Stimulated activated CD4-positive, alpha-beta T cell treated with anti-CD3 and anti-CD28 coated beads, Interleukin-12 subunit alpha, Interleukin-12 subunit beta, amount 100 ng/mL, for 24 hours (primary cell): ENCODE measurements at places on chromosomes 7 and 10.

DNA sequence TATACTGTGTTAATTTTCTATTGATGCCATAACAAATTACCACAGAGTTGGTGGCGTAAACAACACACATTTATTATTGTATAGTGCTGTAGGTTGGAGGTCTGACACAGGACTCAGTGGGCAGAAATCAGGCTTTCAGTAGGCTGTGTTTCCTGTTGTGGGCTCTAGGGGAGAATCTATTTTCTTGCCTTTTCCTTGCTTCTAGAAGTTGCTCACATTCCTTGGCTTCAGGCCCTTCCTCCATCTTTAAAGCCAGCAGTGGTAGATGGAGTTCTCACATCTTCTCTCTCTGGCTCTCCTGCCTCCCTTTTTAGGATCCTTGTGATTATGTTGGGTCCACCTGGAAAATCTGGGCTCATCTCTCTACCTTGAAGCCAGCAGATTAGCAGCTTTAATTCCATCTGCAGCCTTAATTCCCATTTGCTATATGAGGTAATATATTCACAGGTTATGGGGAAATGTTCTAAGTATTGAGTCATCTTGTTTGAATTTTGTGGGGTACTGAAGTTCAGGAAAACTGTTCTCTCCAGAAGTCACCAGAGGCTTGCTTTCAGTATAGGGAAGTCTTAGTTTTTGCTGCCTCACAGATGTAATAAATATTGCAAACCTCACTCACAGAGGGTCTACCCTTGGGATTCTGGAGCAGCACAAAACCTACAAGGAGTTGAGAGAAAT lies 38.9 kb downstream of the CCNY start:
- no peak for DNase-seq

- no peak for DNase-seq
Measured at GRCh38 chr7:42347616-42348015, 110.6 kb upstream of the GLI3 start.

DNA sequence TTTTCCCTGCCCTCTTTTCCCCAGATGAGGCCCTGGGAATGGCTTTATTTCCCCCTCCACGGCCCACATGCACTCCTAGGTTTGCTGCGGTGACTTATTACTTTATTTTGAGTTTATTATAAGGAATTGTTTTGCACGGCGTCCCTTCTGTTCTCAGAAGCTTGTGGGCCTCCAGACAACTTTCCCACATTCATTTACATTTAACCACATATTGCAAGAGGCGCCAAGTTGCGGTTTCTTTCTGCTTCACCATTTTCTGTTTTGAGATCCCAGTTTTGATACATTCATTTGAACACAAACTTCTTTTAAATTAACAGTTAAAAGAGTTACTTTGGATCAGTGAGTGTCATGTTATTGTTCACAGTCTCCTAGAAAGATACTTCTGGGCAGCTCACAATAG lies 532.5 kb upstream of the MGMT start:
- DNase-seq: no peak

- no peak for DNase-seq
Measured at GRCh38 chr10:113161066-113161465, 211.0 kb downstream of the TCF7L2 start.

GRCh38 chr10:69803809-69804208 lies 2.1 kb downstream of the COL13A1 start:
- DNase-seq: no peak

DNA sequence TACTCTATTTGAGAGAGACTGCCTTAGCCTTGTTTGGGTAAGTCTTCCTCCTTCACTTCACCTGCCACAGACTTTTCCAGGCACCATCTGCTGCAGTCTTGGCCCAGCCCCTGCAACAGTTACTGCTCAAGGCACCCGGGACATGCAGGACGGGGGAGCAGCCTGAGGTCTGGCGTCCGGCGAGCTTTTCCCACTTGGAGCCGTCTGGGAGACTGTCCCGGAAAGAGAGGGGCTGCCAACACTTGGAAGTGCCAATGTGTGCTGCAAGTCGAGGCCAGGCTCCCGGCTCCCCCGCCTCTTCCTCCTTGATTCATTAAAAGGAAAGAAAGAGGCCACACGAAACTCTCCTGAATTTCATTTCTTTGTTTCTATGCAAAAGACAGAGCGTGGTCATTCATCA lies 13.7 kb downstream of the HTRA1 start:
- no peak for DNase-seq

DNA sequence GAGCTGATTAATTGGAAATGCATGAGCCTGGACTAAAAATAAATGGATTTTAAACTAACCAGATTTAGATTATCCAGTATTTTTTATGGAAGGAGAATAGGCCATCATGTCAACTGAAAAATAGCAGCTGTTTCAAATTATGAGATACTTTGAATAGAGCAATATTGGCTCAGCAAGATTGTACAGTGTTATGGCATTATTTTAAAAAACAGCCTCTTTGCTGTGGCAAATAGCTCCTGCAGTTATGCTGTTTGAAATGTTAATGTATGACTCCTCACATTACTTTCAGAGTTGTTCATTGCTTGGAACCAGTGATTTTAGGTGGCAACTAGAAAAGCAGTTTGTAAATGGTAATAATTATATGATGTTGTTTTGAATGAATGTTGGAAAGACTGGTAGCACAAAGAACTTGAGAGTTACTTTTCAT lies 244.5 kb downstream of the KIAA1217 start:
- no peak for DNase-seq

DNA sequence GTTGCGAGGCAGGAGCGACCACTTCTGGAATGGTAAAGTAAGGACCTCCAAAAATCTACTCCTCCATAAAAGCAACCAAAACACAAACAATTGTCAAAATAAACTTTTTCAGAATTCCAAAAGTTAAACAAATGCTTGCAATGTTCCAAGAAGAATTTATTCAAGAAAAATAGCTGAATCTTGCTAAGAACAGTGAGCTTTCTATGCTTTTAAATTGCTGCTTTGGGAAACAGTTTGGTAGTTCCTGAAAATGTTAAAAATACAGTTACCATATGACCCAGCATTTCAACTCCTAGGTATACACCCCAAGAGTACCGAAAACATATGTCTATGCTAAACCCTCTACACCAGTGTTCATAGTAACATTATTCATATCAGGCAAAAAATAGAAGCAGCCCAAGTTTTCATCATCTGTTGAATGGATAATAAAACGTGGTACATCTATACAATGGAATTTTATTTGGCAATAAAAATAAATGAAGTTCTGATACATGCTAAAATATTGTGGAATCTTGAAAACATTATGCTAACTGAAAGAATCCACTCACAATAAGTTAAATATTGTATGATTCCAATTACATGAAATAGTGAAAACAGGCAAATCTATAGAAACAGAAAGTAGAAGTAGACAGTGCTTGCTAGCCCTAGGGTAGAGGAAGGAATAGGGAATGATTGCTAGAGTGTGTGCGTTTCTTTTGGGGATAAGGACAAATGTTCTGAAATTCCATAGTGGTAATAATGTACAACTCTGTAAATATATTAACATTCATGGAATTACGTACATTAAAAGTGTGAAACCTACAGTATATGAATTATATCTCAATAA lies 57.0 kb downstream of the LRRN3 start:
- no peak for DNase-seq

DNA sequence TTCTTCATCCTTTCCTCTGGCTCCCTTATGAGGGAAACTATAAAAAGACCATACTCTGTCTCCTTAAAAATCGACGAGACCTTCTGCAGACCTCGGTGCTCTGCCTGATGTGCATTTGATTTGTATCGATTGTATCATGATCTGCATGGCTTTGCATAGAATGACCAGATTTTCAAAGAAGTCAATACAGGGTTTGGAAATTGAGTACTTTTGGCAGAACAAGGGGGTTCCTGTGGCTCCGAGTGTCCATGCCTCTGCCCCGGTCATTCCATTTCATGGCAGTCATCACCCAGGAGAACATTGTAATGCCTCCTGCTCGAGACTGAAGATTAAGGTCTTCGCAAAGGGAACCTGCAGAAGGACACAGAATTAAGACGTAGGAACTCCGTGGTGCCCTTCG lies 685 bp downstream of the CASP2 start:
- no peak for DNase-seq

DNA sequence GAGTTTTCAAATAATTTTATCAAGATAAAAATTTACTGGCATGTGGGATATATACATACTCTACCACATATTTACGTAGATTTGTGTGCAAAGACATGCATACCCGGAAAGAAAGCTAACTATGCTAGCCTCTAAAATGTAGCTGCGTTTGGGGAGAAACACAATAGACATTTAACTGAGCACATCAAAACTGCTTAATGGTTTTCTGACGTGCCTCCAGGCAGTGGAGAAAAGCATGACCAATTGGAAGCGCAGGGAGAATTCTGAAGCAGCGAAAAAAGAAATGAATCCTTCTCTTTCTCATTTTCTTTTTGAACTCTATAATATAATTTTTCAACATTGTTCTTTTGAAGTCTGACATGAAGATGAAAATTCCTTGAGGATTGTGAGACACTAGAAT lies 60.3 kb upstream of the LYZL1 start:
- DNase-seq: no peak

- DNase-seq: no peak
Measured at GRCh38 chr10:110824152-110824441, 47.6 kb upstream of the PDCD4 start.

- DNase-seq: no peak
Measured at GRCh38 chr7:116805100-116805544, 57.3 kb upstream of the CAPZA2 start.

- DNase-seq: no peak
Measured at GRCh38 chr7:485188-486081, 34.2 kb downstream of the PDGFA start.

DNA sequence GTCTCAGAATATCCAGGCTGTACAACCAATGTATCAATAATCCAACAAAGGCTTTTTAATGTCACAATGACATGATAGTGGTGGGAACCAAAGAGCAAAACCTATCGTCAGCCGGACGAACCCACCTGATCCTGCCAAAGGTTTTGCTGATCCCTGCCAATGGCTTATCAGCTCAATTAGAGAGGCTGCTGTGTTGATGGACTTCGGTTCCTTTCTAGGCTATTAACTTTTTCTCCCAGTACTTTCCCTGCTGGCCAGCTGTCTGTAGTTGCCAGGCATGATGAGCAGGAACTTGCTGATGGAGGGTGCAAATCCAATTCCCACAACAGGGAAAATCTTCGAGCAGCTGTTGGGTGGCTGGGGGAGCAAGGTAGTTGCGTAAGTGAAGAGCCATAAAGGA lies 2.4 kb downstream of the LMOD2 start:
- DNase-seq: no peak

DNA sequence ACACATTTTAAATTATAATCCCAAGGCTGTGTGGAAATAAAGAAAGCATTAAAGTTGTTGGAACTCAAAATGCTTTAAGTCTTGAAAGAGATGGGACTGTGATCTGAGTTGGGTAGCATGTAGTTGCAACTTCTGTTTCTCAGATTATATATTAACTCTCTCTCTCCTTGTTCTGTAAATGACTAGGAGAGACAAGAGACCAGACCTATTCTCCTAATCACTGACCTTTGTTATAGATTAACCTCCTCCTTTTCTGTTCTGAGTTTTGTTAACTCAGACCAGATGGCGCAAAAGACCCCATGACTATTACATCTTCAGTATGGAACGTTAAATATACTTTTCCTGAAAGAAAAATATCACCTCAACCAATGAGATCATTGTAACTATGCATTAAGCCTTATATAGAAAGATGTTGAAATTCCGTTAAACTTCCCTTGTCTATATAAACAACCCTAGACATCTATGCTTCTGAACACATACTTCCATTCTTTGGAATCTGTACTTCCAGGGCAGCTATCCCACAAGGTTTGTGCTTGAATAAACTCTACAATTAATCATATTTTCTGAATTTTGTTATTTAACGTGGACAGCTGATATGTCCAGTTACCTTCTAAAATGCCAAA lies 143.5 kb upstream of the TRIM24 start:
- DNase-seq: no peak

DNA sequence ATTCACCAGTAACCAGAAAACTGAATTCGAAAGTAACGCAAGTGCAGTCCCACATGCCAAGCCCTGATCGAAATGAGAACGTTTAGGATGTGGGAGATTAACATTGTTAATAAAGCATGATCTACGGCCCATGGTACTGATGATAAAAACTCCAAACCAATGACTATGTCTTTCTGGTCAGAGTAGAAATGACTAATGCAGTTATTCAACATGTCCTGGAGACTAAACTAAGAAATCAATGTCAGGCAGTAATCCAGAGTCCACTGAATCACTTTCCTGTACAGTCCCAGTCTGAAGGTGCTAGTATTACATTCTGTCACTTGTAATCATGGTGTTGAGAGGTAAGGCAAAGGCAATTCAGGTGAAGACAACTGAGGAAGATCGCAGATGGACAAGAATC lies 14.4 kb downstream of the NPSR1 start:
- DNase-seq: no peak

DNA sequence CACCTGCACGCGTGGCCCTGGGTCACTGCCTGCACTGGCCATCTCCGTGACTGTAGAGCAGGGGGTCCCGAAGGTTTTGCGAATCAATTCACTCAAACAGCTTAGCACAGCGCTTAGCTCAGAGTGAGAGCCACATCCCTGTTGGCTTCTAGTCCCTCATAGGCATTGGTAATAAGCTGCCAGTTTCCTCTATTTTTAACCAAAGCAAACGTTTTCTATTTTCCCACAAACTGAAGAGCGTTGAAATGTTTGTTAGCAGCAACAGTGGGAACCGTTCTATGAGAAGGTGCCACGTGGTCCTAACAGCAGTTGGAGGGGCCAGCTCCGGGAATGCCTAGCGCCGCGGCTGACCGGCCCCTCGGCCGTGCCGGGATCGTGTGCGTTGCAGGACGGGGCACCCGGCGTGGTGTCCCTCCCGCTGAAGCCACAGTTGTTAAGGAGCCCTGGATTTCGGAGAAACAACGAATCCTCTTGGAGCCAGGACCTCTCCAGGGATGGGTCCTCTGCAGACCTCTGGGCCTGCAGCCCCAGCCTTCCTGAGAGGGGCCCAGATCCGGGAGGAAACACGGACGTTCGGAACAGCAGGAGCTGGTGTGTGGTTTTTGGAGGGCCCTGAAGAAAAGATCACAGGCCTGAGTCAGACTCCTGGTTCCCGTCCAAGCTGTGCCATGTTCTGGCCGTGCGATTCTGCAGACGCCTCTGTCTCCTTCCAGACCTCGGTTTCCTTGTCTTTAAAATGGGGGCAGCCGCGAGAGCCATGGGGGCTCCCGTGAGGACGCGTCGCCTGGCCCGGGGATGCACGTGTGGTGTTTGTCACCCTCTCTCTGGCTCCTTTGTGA lies 40.3 kb downstream of the FAM20C start:
- DNase-seq: no peak

- no peak for DNase-seq
Measured at GRCh38 chr7:55877308-55877707, 9.9 kb upstream of the ZNF713 start.

DNA sequence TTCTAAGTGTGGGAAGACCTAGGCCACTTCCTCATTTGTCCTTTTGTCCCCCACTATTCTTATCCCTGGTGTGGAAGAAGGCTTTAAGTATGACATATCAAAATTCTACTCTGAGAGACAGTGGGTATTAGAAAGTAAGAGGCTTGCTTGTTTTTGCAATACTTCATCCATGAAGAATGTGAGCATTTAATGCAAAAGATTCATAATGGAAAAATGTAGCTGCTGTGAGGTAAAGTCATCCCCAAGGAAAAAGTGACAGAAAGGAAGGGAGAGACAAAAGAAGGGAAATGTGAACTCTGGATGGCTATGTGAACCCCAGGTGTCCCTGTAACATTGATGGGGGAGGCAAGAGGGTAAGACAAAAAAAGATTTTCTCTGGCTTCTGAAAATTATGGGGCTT lies 607.5 kb downstream of the SORCS1 start:
- no peak for DNase-seq
